Spinal cord (tissue), 10 donors: ENCODE measurements at places on chromosomes 6 and 20. TPM values are rescaled to one million over a fixed set of nuclear protein-coding genes. Genes with fewer than 3 reads are reported as not detected.

The TEAD3 gene
- total RNA-seq: 6.4 TPM

The BTN1A1 gene
- total RNA-seq: 0.11 TPM

The ELOVL2 gene
- total RNA-seq: 31.8 TPM

The RAD21L1 gene
- total RNA-seq: 0.10 TPM

The KHDC1 gene
- 7.2 TPM for total RNA-seq

The NKX2-2 gene
- 3.0 TPM for total RNA-seq

The TOX2 gene
- total RNA-seq: 1.2 TPM

The GSTA3 gene
- 4.4 TPM for total RNA-seq

The FLRT3 gene
- 53.7 TPM for total RNA-seq

The CLIC5 gene
- 5.1 TPM for total RNA-seq

The AGER gene
- total RNA-seq: 0.79 TPM

The VNN1 gene
- 0.50 TPM for total RNA-seq

The RALGAPB gene
- total RNA-seq: 53.6 TPM

The MCCD1 gene
- total RNA-seq: not detected

The BPIFB2 gene
- not detected for total RNA-seq

The ALDH5A1 gene
- total RNA-seq: 38.7 TPM

The SMAP1 gene
- 32.5 TPM for total RNA-seq

The SLC9A8 gene
- 9.6 TPM for total RNA-seq

The NR2E1 gene
- 0.83 TPM for total RNA-seq

The EPPIN gene
- 0.10 TPM for total RNA-seq

The AHCY gene
- total RNA-seq: 43.2 TPM

The TSPYL4 gene
- total RNA-seq: 57.6 TPM

The AK9 gene
- 23.1 TPM for total RNA-seq

The PRL gene
- 0.11 TPM for total RNA-seq

The MDFI gene
- 40.6 TPM for total RNA-seq

The IDH3B gene
- total RNA-seq: 105 TPM

The ZNF184 gene
- total RNA-seq: 18.9 TPM

The PRDM13 gene
- total RNA-seq: 0.33 TPM

The SESN1 gene
- total RNA-seq: 58.4 TPM

The CPXM1 gene
- total RNA-seq: 163 TPM

The FAM209B gene
- not detected for total RNA-seq

The AIF1 gene
- total RNA-seq: 55.0 TPM

The OCSTAMP gene
- not detected for total RNA-seq

The TBCC gene
- total RNA-seq: 32.8 TPM

The ADGB gene
- 0.99 TPM for total RNA-seq

The SRSF12 gene
- 28.2 TPM for total RNA-seq

The SIRPG gene
- total RNA-seq: not detected

The HFE gene
- 8.9 TPM for total RNA-seq

The RIPPLY2 gene
- total RNA-seq: 2.9 TPM

The CCHCR1 gene
- total RNA-seq: 26.2 TPM

The PDE7B gene
- total RNA-seq: 16.3 TPM

The MATN4 gene
- 21.2 TPM for total RNA-seq

The C6orf58 gene
- total RNA-seq: not detected

The PPP1R3G gene
- 3.3 TPM for total RNA-seq

The DOK5 gene
- total RNA-seq: 19.1 TPM

The HLA-DMB gene
- total RNA-seq: 22.3 TPM
